ENCODE measurements at places on chromosomes 7 and 10. TPM values are rescaled to one million over a fixed set of nuclear protein-coding genes. Genes with fewer than 3 reads are reported as not detected.

The LRRTM3 gene
- not detected for total RNA-seq

The GIMAP2 gene
- 24.2 TPM for total RNA-seq

The CFAP43 gene
- not detected for total RNA-seq

The OPTN gene
- 120 TPM for total RNA-seq

The TRIL gene
- 1.1 TPM for total RNA-seq
